Kidney epithelial cell (primary cell): ENCODE measurements at places on chromosomes 6 and 20. TPM values are rescaled to one million over a fixed set of nuclear protein-coding genes. Genes with fewer than 3 reads are reported as not detected.

LY6G6F gene
- total RNA-seq, result not detected in 2 replicates

TXLNB gene
- total RNA-seq, result not detected in 2 replicates

EFHC1 gene
- 20.5 and 22.9 TPM in 2 replicates for total RNA-seq

DNA sequence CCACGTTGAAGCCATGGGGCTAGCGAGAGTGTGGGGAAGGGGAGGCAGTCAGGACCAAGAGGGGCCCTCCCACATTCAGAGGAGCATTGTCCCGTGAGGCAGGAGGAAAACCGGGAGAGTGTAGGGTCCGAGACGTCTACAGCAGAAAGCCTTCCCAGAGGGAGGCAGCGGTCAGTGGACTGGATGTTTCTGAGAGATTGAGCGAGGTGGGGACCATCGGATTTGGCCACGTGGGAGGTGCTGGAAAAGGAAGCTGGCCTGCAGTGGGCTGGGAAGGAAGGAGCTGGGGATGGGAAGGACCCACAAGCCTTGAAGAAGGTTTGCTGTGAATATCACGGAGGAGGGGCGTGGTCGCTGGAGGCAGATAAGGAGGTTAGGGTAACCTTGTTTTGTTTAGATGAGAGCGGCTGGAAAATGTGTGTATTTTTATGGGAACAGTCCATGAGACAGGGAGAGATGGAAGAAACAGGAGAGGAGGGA, 119.0 kb upstream of the RNF24 start:
- DNase-seq, result no peak

DNA sequence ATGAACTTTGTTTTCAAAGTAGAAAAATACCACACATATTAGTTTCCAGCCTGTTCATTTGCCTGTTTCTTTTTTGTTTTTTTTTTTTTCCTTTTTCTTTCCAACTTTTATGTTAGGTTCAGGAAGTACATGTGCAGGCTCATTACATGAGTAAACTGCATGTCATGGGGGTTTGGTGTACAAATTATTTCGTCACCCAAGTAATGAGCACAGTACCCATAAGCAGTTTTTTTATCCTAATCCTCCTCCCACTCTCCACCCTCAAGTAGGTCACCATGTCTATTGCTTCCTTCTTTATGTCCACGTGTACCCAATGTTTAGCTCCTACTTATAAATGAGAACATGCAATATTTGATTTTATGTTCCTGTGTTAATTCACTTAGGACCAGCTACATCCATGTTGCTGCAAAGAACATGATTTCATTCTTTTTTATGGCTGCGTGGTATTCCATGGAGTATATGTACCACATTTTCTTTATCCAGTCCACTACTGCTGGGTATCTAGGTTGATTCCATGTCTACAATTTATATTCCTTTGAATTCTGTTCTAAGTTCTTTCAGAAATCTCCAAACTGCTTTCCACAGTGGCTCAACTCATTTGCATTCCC, 31.8 kb downstream of the SNX14 start:
- no peak for DNase-seq

GRCh38 chr6:167690931-167691330, 135.8 kb upstream of the AFDN start:
- DNase-seq, result no peak

- no peak for DNase-seq
These were observed 189.0 kb upstream of the CDYL start for GRCh38 chr6:4587171-4587570.

- DNase-seq, result no peak
These were observed 140.8 kb upstream of the CARMIL1 start for GRCh38 chr6:25138233-25138933.

GRCh38 chr20:64104667-64105451, 2.5 kb downstream of the NPBWR2 start:
- DNase-seq, result no peak

DNA sequence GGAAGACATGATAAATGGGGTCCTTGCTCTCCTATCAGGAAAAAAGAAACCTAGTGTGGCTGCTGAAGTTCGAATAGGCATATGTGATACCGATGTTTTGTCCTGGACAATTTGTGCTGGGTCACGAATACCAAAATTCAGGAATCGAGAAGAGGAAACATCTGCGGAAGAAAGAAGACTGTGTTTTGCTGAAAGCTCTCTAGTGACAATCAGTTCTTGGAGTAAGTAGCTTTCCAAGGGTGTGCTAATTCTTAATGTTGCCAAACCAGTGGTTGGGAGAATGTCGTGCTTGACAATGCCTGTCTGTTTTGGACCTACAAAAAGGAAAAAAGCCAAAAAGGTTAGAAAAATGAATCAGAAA, 956.1 kb downstream of the PHF3 start:
- DNase-seq, result no peak

DNA sequence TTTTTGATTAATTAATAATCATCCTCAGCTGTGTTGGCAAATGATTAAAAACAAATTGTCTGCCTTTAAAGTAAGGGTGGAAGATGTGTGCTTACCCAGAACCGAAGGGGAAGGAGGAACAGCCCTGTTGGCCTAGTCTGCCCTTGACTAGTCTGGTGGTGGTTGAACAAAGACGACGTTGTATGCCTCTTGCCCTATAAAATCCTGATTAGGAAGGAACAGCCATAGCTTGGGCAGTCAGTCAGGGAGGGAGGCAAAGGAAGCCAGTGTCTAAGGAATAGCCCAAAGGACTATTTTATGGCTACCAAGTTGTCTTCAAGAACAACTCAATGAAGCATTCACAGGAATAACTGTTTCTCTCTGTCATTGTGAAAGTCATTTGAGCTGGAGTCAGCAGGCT, 70.7 kb downstream of the PRDM1 start:
- DNase-seq, result no peak

DNA sequence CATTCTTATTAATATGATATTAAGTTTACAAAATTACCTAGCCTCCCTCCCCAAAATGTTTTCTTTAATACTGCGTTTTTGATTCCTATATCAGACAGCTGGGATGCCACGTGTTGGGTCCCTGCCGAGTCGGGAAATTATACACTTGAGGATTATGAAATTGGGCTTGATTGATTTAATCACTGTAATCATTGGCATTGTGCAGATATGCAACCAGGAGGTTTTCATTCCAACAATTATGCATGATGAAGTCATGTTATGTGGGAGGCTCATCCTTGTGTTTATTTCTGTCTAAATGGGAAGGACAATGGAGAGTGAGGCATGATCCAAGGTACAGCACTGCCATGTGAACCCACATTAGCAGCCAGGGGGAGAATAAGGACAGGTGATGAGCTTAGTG, 30.6 kb upstream of the RIPOR2 start:
- DNase-seq, result no peak

DNA sequence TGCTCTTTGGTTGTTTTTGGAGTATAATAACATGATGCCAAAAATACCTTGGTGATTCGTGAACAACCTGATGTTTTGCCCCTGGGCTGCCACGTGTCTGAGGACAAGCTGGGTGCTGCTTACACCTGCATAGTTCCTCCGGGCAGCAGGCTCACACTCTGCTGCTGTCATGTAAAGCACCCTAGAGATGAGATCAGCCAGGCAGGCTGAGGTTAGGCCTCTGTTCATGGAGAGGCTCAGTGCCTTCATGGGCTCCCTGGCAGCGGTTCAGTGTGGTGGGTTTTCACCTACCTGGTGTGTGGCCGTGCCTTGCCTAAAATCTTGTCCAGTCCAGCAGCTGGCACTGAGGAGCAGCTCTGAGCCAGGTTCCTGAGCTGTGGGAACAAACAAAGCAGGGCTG, 60.1 kb upstream of the TAGAP start:
- DNase-seq, result no peak

GRCh38 chr20:22801528-22801927, 217.2 kb upstream of the FOXA2 start:
- DNase-seq, result no peak

- no peak for DNase-seq
These were observed 36.8 kb upstream of the MRPS18A start for GRCh38 chr6:43724354-43724753.

DNA sequence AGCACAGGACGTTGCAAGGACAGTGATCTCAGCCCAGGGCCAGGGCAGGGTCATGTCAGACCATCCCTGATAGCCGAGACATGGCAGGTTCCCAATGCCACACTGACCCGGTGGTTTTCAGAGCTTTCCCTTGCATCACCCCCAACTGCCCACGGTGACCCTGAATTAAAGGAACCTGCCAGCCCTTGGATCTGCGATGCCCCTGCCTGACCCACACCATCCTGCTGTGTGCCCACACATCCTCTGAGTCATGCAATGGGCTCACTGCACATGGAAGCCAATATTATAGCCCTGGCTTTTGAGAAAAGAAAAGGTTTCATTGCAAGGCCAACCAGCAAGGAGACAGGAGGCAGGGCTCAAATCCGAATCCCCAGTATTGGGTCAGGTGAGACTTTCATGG, 132.6 kb upstream of the CST7 start:
- no peak for DNase-seq
